ENCODE measurements at places on chromosomes 3 and 15. TPM values are rescaled to one million over a fixed set of nuclear protein-coding genes. Genes with fewer than 3 reads are reported as not detected.

SLC22A14 gene
- total RNA-seq, result 0.36 TPM

CAMK2N2 gene
- total RNA-seq, result not detected

CD200R1 gene
- 0.18 TPM for total RNA-seq

LPCAT4 gene
- 32.4 TPM for total RNA-seq

PTPN9 gene
- total RNA-seq, result 41.9 TPM

DUOXA2 gene
- not detected for total RNA-seq

CEP19 gene
- 6.0 TPM for total RNA-seq

KCNH8 gene
- 1.3 TPM for total RNA-seq

HHLA2 gene
- not detected for total RNA-seq

ALCAM gene
- total RNA-seq, result 14.0 TPM

ZNF80 gene
- total RNA-seq, result not detected

EPHA3 gene
- not detected for total RNA-seq

SPTSSB gene
- total RNA-seq, result not detected

ECE2 gene
- not detected for total RNA-seq

DIPK2A gene
- 21.4 TPM for total RNA-seq

CLSTN2 gene
- 0.74 TPM for total RNA-seq

FHIT gene
- 20.2 TPM for total RNA-seq

ZDHHC23 gene
- 26.3 TPM for total RNA-seq

AHSG gene
- total RNA-seq, result not detected

SEC61A1 gene
- total RNA-seq, result 296 TPM

SLC2A2 gene
- not detected for total RNA-seq

RIOX2 gene
- total RNA-seq, result 13.4 TPM

CRYBG3 gene
- 18.5 TPM for total RNA-seq
